ENCODE measurements at places on chromosomes 1 and 21.

GRCh38 chr1:12179111-12179519, 12.3 kb downstream of the TNFRSF1B start:
- DNase-seq: no peak

GRCh38 chr1:211623515-211623914, 44.6 kb upstream of the SLC30A1 start:
- DNase-seq: no peak

DNA sequence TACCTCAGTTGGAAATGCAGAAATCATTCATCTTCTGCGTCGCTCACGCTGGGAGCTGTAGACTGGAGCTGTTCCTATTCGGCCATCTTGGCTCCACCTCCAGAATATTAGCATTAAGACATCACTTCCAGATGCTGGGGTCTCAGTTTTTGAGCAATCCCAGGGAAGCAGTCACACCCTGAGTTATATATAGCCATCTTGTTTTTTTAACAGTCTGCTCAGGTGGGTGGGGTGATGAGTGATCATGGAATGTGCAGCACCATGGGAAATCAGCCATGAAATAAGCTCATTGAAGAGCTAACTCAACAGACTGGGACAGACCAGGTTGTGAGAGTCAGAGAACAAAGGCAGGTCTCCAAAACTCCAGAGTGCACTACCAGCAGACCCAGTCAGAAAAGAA, 27.0 kb upstream of the HMGB4 start:
- DNase-seq: no peak

GRCh38 chr1:1835546-1835945, 55.3 kb downstream of the GNB1 start:
- DNase-seq: no peak

DNA sequence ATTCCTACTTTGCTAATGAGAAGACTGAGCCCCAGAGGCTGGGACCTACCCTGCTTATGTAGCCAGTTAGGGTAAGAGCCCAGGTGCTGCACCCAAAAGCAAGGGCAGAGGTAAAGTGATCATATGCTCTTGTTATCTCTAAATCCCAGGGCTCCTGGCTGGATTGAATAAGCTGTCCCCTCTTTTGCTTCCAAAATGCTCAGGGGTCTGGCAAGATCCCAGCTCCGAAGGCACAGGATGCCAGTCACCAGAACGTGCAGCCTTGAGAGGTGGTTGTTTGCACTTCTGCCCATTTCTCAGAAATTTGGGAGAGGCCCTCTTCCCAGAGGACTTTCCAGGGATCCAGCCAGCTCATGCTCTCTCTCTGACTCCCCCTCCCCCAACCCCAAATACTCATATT, 142.4 kb upstream of the TMEM51 start:
- no peak for DNase-seq

DNA sequence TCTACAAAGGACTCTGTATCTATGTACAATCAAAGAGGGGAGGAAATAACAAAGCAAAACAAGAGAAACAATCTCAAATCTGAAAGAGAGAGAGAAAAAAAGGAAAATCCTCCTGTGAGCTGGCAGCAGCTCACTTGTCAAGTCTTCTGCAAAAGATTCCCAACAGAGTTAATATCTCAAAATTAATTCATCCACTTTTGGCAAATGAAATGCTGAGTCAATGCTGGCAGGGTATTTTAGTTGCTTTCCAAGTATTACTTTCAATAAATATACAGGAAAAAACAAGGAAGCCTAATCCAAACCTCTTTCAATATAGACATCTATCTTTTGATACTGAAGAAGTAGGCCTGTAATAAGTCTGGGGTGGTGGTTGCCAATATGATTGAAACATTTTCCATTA, 613.9 kb upstream of the NEGR1 start:
- no peak for DNase-seq

- no peak for DNase-seq
Measured at GRCh38 chr1:6803357-6803756, 18.1 kb downstream of the CAMTA1 start.

DNA sequence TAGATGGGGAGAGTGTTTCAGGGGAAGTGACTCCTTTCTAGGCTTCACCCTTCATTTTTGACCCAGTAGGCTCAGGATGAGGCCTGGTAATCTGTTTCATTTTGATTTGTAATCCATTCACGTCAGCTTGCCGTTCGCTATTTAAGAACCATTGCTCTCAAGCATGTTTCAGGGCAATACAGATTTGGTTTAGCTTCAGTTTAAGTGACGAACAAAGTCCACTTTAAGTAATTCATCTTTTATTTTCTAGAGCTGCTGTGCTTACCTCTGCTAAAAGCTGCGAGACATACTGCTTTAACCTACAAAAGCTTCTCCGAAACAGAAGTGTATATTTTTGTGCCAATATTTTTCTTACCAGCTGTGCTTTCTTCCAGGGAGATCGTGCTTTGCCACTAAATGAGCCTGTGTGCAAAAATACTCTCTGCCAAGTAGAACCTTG, 8.9 kb upstream of the FMO3 start:
- DNase-seq: no peak

DNA sequence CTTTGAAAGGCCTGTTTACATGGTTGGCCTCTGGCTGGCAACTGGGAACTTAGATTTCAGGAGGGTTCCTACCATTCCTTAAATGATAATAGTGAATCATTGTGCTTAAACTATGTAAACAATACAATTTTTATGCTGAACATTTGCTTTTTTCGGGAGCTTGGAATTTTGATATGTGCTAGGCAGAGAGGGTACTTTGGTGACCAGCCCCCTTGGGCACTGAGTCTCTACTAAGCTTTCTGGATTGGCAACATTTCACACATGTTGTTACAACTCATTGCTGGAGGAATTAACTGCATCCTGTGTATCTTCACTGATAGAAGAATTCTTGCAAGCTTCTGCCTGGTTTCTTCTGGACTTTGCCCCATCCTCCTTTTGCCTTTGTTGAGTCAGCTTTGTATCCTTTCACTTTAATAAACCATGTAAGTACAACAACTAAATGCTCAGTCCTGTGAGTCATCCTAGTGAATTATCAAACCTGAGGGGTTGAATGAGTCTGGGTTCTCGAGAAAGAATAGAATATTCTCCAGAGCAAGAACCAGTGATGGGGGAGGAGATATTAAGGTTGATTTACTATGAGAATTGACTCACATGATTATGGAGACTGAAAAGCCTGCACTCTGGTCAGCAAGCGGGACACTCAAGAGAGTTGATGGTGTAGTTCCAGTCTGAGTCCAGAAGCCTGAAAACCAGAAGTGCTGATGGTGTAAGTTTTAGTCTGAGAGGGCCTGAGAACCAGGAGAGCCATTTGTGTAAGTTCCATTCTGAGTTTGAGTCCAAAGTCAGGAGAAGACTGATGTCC, 3.1 kb upstream of the SLC16A4 start:
- no peak for DNase-seq

GRCh38 chr1:234222561-234223280, 150.5 kb upstream of the COA6 start:
- DNase-seq: no peak

GRCh38 chr21:33682992-33683627, 40.8 kb downstream of the ITSN1 start:
- no peak for DNase-seq

DNA sequence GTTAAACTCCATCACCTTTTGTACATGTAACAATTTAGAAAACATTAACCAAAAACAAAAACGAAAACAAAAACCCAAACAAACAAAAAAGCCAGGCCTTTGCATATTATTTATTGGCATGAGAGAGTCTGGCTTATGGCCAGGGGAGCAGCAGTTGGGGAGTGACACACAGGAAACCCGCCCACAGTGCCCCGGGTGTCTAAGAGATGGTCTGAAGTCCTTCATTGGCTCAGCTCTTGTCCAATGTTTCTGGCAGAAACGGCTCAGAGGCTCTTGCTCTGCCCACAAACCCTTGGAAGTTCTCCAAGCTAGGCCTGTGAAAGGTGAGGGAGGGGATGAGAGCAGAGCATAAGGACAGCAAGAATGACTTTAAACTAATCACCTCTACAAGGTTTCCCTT, 131.5 kb downstream of the CNIH3 start:
- DNase-seq: no peak

- no peak for DNase-seq
Measured at GRCh38 chr1:89286549-89287180, 14.0 kb upstream of the GBP5 start.

- no peak for DNase-seq
Measured at GRCh38 chr1:32791881-32792280, 25.3 kb downstream of the YARS1 start.

DNA sequence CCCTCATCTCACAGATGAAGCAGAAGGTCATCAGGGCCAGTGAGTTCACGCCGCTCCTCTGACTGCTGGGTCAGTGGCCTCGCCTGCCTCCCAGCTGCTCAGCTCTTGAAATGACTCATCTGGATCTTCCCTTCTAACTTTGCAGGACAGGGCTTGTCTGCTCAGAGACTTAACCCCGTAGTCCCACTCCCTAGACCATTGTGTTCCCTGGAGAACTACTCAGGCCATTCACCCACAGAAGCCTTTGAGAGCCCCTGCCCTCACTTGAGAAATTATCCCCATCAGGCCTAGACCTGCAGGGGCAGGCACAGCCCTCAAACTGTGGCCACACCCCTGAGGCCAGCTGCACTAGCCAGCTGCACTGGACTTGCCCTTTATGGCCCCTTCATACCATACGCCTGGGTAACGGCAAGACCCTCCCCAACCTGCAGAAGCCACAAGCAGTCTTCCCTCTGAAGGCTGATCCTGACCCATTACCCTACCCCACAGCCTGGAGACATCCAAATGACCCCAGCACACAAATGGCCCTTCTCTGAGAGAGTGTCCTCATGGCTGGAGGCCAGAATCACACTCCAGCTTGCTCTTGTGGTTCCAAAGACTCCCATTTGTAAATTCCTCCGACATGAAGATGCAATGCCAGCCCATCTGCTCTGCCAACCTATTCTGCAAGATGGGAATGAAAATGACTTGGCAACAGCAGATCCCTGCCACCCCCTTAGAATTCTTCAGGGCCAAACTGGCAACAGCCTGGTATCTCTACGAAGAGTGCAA, 33.2 kb downstream of the RCSD1 start:
- no peak for DNase-seq

- DNase-seq: no peak
Measured at GRCh38 chr1:45541193-45541592, 9.4 kb upstream of the AKR1A1 start.

DNA sequence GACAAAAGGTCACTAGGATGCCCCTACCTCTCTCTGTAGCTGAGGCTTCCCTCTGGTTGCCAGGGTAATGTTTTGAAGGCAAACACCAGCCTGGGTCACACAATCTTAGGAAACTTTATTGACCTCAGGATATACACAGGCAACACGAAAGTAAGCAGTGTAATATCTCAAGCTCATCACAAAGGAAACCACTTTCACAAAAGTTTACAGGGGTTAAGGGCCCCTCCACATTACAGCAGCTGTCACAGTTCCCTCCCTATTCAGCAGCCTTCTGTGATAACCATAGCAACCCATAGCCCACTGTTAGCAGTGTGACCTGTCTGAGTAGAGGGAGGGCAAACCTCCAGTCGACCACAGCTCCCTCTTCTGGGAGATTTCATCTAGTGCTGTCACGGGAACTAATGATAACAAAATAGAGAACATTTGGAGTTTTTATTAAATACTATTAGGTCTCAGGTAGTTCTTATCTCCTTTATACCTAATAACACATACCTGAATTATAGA, 149.8 kb downstream of the PTPRC start:
- no peak for DNase-seq

GRCh38 chr1:8047686-8048445, 21.8 kb upstream of the ERRFI1 start:
- no peak for DNase-seq

DNA sequence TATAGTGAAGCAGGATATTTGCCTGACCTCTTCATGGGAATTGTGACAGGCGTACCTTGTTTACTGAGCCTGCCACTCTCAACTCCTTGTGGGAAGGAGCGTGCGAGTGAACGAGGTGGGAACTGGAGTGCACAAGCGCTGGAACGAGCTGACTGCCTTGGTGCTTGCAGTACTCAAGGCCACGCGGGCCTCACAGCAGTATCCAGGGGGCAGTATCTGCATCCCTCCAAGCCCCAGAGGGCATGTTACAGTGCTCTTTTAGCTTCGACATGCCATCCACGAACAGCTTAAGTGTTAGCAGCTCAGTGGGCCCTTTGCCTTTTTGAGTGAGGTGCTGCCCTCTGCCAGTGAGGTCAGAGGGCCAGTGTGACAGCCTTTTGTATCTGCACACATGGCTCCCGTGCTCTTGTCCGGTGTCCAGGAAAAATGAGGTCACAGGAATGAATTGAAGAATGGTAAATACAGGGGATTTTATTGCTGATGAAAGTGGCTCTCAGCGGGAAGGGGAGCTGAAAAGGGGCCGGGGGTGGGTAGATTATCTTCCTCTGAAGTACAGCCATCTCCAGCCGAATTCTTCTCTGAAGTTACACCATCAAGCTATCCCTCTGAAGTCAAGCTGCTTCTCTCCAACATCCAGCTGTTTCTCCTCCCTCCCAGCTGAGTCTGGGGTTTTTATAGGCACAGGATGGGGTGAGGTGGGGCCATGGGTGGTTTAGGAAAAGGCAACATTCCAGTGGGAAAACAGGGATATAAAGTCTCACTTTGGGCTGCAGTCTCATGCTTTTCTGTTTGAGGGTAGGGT, 69.3 kb downstream of the EPB41 start:
- DNase-seq: no peak

GRCh38 chr1:174406421-174406820, 41.3 kb upstream of the GPR52 start:
- no peak for DNase-seq

DNA sequence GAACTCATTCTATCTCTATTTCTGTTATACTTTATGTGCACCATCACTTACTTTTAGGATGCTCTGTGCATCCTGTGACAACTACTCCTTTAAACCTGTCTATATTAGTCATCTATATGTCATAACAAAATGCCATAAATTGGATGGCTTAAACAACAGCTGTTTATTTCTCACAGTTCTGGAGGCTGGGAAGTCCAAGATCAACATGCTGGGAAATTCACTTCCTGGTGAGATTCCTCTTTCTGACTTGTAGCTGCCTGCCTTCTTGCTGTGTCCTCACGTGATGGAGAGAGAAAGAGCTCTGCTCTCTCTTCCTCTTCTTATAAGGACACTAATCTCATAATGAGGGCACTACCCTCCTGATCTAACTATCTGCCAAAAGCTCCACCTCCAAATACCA, 62.3 kb upstream of the RCOR3 start:
- no peak for DNase-seq

GRCh38 chr1:181094416-181095212, 6.1 kb downstream of the IER5 start:
- no peak for DNase-seq

GRCh38 chr21:17763288-17764037, 55.7 kb downstream of the C21orf91 start:
- no peak for DNase-seq

- no peak for DNase-seq
Measured at GRCh38 chr1:89918127-89918793, 76.7 kb upstream of the ZNF326 start.

- no peak for DNase-seq
Measured at GRCh38 chr1:8361198-8361849, 43.4 kb downstream of the SLC45A1 start.

DNA sequence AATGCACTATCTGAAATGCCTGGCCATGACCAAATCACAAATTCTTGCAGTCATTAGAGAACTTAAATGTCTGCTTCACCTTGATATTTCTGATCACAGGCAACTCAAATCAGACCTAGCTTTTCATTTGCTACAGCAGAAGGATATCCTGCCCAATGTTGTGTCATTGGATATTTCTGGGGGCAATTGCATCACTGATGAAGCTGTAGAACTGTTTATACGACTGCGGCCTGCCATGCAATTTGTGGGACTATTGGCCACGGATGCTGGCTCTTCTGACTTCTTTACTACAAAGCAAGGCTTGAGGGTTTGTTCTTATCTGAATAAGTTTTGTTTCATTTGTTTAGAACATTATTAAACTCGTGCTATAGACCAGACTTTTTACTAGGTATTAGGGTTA, 14.9 kb downstream of the ZYG11A start:
- DNase-seq: no peak
